ENCODE measurements at places on chromosomes 5 and 9.

DNA sequence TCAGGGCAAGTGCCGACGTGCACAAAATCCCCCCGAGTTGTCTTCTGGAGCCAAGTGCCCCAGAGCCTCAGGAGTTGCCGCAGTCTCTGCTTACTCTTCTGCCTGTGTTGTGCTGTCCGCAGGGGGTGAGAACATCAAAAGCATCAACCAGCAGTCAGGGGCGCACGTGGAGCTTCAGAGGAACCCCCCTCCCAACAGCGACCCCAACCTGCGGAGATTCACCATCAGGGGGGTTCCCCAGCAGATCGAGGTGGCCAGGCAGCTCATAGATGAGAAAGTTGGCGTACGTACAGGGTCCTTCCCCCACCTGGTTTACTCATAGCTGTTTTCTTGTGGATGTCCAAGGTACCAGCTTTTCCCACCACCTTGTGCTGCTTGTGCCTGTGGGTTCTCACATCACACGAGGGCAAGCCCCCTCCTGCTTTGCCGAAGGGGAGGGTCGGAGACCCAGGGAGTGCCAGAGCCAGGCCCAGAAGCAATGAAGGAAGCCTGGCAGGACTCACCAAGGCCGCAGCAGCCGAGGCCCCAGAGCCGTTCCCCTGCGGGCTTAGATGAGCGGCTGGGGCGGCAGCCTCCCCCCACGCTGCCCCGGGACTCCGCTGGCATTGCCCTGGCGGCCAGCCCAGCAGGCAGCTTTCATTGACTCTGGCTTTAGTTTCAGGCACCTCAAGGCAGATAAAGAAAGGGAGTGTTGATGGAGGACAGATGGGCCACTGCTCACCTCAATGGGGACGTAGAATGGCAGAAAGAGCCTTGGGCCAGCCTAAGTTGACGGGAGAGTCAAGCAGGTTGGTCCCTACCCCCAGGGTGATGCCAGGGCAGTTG lies 33.7 kb upstream of the PRDM12 start:
- no peak for DNase-seq

DNA sequence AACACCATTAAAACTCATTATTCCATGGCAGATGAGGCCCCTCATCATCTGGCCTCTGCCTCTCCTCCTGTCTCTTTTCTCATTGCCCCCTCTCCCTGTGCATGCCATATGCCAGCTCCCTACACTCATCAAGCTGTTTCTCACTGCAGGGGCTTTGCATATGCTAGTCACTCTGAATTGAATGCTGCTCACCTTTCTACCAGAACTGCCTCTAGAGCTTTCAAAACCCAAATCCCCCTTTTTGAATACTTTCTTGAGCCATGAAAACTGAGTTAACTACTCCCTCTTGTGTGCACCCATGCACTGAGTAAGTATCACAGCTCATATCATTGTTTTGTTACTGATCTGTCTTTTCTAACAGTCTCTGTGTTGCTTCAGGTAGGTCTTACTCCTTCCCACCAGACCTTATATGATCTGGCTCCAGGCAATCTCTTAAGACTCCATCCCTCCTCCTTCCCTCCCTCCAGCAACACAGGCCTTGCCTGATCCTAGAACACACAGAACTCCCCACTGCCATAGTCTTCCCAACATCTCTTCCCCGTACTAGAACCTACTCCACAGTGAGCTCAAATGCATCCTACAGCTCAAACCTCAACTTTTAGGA lies 60.5 kb downstream of the ASTN2 start:
- DNase-seq: no peak

DNA sequence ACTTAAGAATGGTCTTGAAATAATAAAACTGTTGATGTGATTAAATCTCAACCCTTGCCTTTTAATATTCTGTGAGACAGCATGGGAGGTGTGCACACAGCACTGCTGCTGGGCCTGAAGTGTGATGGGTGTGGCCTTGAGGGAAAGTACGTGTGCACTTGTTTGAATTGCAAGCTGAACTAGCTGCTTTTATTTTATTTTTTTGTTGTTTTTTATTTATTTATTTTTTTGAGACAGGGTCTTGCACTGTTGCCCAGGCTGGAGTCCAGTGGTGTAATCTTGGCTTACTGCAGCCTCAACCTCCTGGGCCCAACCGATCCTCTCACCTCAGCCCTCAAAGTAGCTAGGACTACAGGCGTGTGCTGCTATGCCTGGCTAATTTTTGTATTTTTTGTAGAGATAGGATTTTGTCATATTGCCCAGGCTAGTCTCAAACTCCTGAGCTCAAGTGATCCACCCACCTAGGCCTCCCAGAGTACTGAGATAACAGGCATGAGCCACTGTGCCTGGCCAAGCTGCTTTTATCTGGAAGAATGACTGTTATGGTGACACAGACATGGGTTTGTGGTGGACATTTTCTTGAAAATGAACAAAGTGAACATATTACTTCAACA lies 58.9 kb downstream of the GPR107 start:
- DNase-seq: no peak

DNA sequence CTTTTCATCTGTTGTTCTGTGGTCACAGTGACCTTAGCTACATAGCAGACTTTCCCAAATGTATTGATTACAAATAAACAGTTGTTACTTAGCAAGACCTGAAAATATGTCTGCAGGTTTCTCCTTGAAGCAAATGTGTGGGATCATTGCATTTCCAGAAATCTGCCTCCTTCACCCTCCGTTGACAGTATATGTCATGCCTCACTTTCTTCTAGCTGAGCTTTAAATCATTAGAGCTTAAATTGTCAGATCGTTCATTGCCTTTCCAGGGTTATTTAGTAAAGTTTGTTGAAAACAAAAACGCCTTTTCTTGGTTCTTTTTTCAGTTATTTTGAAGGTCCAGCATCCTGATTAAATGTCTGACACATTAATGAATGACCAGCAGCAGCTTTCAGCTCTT lies 2.3 kb upstream of the MAML1 start:
- DNase-seq: no peak

DNA sequence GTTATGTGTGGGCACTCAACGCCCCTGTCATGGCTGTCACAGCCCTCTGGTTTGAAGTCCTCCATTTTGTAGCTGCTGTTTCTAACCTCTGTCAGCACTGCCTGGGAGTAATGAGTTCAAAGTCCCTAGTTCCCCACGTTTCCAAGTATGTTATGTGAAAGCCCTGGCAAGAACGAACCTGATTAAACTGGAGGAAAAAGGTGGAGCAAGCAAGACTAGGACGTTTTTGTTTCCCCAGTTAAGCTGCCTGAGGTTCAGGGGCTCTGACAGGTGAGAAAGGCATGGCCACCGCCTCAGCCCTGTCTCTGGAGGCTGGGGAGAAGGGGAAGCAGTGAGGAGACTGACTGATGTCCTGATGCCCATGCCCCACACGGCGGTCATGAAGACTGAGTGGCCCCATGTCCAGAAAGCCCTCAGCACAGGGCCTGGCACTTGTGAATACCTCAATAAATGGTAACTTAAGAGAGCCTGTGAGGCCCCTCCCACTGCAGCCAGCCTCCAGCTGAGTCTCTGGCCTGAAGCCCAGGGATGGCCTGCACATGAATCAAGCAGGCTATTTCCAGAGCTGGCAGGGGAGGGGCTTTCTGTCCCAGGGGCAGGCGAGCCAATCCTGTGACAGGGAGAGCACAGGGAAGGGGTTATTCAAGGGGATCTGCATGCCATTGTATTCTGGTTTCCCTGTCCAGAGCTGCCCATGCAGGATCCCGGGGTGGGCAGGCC lies 61.8 kb downstream of the PFDN1 start:
- no peak for DNase-seq

GRCh38 chr9:17609312-17610005 lies 30.6 kb downstream of the SH3GL2 start:
- no peak for DNase-seq

DNA sequence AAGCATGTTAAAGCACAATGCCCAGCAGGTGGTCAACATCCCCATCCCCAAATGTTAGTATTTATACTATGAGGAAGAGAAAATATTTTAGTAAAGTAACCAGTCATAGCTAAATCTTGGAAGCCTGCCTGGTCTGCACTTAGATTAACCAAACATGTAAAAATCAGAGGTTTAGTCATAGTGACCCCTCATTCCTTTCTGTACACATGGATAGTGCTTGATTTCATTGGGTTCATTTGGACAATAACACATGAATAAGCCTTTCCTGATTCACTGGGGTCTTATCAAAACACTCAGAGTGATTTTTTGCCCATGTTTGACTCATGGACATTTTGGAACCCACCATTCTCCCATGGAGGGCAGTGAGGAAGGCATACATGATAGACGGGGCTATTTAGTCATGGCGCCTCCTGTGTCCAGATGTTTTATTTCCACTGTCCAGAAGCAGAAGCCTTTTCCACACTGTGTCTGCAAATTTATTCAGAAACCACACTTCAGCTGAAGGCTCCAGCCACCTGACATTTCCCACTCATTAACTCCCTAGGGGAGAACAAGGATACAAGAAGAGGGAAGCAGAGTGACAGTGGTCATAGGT lies 32.5 kb downstream of the OR1J1 start:
- no peak for DNase-seq

- no peak for DNase-seq
Measured at GRCh38 chr5:109230369-109230768, 179.4 kb downstream of the PJA2 start.

DNA sequence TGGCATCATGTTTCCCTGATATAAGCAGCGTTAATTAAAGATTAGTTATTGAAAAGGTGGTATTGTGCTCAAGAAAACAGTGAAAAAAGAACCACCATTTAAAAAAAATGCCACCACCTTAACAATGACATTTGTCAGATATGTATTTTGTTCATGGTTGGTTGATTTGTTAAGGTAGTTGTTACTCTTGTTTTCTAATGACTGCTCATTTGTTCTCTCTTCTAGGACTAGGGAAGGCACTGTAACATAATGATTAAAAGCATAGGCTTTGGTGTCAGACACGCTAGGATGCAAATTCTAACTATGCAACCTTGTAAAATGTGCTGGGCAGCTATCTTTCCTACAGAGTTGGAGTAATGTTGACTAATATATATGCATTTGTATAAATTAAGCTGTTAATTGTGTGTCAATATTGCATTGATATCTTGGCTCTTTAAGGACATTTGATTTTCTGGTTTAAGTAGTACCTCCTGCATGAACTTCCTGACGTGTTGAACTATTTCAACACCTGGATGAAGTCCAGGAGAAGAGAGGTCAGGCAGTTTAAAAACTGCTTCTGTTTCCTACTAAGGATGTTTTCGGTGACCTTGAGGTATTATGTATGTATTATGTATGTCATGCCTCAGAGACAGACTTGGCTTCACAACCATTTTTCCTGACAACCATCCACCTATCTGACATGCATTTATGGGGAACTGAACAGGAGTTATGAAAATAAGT lies 77.8 kb downstream of the MUSK start:
- no peak for DNase-seq

DNA sequence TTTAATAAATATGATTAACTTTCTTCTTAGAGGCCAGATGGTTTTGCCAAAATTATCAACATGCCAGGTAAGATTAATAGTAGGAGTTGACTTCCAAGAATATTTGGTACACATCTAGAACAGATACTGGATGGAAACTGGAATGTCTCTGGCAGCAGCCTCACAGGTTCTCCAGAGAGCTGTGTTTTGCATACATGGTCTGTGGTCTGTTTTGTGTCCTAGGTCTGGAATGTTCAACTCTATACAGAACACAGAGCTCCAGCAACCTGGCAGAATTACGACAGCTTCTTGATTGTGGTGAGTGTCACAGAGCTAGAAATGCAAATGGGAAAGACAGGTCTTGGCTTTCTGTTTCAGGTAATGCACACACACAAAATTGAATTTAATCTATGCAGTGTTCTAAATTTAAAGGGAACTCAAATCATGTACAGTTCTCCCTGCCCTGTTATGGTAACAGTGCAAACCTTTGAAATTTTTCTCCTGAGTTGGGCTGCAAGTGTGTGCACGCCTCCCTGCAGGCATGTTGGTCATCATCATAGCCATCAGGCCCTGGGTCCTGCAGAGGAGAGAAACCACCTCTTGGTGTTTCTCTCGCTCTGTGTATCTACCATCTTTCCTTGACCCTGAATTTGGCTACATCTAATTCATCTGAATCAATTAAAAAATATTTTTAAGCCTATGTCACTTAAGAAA lies 58.3 kb downstream of the PIK3R1 start:
- DNase-seq: no peak

- DNase-seq: no peak
Measured at GRCh38 chr9:127426756-127427155, 2.6 kb downstream of the ZNF79 start.

DNA sequence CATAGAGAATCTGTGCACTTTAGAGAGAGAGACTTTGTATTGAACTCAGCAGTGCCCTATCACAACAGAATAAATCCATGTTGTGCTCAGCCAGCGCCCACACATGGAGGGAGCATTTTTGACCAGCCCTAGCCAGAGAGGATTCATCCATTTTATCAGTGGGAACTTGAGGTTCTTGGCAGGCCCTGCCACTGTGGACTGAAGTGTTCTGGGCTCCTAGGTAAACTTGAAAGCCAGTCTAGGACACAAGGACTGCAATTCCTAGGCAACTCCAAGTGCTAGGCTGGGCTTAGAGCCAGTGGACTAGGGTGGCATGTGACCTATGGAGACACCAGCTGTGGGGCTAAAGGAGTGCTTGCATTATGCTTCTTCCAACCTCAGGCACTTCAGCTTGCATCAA lies 523.5 kb downstream of the CDH12 start:
- no peak for DNase-seq

DNA sequence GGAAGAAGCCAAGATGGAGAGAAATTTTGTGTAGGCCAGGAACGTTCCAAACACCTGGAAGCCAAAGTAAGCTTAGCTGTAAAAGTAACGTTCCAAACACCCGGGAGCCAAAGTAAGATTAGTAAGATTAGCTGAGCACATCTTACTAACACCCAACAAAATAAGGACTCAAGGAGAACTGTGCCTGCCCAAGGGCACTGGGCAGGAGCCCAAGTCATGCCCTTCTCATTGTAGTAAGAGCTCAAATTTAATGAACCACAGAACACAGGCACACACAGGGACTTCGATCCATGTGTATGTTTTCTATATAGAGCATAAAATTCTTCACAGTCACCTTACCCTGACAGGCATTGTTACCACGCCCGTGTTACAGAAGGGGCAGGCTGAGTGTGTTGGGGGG lies 36.1 kb upstream of the NXNL2 start:
- DNase-seq: no peak

GRCh38 chr5:95809414-95809960 lies 13.0 kb downstream of the GLRX start:
- DNase-seq: no peak

GRCh38 chr5:25458628-25459027 lies 813.9 kb upstream of the CDH10 start:
- no peak for DNase-seq

DNA sequence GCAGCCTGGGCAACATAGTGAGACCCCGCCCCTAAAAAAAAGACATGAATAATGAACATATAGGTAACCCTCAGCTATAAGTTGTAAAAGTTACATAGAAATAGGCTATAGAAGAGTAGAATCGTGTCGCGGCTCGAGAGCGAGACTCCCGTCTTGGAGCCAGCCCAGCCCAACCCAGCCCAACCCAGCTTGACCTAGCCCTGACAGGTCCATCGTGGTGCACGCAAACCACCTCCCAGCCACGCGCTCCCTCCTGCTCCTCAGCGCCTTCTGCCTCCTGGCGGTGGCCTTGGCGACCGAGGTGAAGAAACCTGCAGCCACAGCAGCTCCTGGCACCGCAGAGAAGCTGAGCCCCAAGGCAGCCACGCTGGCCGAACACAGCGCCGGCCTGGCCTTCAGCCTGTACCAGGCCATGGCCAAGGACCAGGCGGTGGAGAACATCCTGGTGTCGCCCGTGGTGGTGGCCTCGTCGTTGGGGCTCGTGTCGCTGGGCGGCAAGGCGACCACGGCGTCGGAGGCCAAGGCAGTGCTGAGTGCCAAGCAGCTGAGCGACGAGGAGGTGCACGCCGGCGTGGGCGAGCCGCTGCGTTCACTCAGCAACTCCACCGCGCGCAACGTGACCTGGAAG lies 10.8 kb downstream of the KIF24 start:
- DNase-seq: no peak

- no peak for DNase-seq
Measured at GRCh38 chr9:108672475-108673190, 183.2 kb downstream of the ACTL7B start.
